NB4 (cell line): ENCODE measurements at places on chromosomes 1 and 21.

- no peak for DNase-seq
These were observed 59.6 kb downstream of the CAPZB start for GRCh38 chr1:19425646-19426239.

DNA sequence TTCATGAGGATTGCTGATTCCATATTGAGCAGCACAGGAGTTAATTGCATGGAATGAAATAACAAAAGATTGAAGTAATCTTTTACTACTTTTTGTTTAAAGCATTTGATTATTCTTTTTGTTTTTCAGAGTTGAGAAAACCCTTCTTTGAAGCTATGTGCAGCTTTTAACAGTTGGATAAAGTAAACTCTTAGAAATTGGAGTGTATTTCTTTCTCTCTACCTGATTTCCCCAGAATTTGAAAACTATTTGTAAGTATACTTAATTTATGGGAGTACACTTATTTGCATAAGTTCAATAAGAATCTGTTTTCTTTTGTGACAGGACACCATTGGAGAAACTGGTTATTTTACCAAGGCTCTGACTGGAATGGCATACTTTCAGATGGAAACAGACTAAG lies 133.6 kb downstream of the TRIM33 start:
- no peak for DNase-seq

- DNase-seq: no peak
These were observed 5.1 kb upstream of the SPATC1L start for GRCh38 chr21:46189213-46189958.

DNA sequence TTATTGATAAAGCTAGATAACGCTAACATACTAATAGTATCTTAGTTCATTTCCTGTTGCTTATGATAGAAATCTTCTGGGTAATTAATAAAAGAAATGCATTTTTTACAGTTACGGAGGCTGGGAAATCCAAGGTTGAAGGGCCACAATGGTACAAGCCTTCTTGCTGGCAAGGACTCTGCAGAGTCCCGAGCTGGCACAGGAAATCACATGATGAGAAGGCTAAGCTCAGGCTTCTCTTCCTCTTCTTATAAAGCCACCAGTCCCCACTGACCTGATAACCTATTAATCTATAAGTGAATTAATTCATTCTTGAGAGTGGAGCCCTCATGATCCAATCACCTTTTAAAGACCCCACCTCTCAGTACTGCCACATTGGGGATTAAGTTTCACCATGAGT lies 82.6 kb downstream of the GPR161 start:
- peak; percentile 13 for DNase-seq

DNA sequence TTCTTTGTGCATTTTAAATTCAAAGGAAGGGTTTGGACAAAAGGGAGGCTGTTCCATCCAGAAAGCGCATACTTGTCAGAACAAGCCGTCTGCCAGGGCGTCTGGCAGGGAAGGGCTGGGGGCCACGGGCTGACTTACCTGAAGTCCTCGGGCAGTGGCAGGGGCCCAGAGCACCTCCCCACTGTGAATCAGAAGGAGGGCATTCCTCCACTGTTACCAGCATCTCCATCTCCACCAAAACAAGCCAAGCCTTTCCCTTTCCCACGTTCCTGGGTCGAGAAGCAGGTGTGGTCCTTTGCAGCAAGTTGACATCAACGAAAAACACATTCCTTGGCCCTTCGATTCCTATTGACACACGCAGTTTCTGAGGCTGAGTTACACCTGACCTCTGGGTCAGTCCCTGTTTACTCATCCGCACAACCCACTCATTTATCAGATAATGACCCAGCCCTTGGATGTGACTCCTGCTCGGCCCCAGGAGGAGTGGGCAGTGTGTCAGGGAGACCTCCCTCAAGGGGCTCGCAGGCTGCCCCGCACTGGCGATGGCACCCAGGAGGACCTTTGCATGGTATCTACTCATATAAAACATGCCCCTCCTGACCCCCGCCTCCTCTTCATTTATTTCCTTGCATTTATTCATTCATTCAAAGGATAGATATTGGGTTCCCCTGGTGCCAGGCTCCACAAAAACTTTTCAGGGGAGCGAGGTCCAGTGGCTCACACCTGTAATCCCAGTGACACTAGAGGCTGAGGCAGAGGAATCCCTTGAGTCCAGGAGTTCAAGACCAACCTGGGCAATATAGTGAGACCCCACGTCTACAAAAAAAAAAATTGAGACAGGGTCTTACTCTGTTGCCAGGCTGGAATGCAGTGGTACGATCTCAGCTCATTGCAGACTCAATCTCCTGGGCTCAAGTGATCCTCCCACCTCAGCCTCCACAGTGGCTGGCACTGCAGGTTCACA lies 60.2 kb downstream of the TOMM20 start:
- no peak for DNase-seq

- DNase-seq: no peak
These were observed 78.0 kb upstream of the IPO9 start for GRCh38 chr1:201750934-201751333.

DNA sequence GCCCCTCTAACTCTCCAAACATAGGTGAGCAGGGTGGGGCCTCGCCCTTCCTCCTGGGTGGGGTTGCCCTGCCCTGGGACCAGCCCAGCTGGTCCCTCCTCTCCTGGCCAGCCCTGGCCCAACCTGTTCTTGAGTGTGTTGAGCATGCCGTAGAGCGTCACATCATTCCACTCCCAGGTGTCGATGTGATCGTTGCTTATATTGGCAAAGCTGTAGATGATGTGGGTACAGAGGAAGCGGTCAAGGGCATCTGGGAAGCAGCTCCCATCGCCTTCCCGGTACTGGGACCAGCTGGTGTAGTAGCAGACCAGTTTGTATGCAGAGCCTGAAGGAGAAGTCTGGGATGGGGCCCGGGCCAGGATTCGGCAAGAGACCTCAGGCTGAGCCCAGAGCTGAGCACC lies 1.4 kb downstream of the CHI3L1 start:
- DNase-seq: no peak

DNA sequence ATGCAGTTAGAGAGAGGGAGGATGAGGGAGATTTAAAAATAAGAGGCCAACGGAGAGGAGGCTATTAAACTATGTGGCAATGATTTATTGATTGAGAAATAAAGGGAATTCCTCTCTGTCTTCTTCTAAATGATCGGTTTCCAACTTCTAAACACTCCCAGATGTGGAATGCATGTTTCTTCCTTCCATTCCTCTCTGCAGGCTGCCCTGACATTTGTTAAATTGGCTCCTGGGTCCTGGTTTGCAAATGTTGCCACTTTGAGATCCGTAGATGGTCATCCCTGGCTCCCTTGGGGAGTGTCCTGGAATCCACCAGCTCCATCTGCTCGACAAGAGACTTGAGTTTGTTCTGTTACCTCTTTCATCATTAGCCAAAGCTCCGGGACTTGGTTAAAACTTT lies 10.3 kb upstream of the C1orf198 start:
- no peak for DNase-seq

DNA sequence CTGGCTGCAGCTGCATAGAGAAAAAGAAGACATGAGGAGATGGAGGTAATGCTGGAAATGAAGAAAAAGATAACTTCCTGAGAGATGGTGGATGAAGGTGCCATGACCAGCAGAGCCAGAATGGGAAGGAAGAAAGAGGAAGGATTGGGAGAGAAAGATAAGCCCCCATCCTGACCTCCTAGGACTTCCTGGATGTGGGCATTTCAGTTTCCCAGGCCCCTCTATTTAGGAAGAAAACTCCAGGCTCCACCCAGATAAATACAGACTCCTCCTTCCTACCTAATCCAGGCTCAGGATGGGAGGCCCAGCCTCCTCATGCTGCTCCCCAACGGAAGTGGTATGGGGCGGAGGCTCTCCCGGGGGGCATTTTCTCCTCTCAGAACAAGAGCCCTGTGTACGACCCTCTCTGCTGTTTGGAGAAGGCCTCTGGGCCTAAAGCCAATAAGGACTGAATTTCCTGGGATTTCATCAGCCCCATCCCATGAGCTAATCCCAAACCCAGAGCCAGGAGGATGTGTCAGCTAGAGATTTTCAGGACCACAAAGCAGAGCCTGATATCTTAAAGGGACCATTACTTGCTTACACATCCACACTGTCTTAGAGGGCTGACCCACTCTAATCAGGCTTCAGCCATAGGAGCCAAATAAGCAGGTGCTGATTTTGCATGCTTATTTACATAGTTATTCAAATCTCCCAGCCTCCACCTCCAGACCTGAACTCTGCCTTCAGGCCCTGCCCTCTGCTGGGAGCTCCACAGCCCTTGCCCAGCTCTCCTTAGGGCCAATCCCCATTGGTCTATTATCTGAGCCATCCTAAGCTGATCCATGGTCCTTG lies 5.1 kb upstream of the ARHGEF2 start:
- no peak for DNase-seq

- DNase-seq: no peak
These were observed 223.2 kb downstream of the TNR start for GRCh38 chr1:175520186-175520585.

GRCh38 chr1:236395947-236396664 lies 2.0 kb downstream of the EDARADD start:
- DNase-seq: no peak

GRCh38 chr21:17270229-17270628 lies 242.6 kb upstream of the CXADR start:
- peak; percentile 19 for DNase-seq

GRCh38 chr1:18547460-18547859 lies 66.7 kb downstream of the KLHDC7A start:
- DNase-seq: no peak
